Stimulated activated CD4-positive, alpha-beta T cell treated with anti-CD3 and anti-CD28 coated beads, Interleukin-4, amount 100 ng/mL, for 24 hours (primary cell): ENCODE measurements at places on chromosomes 5 and 9.
A peak's percentile ranks its signal among the peaks of the same experiment; 100 is the strongest.

DNA sequence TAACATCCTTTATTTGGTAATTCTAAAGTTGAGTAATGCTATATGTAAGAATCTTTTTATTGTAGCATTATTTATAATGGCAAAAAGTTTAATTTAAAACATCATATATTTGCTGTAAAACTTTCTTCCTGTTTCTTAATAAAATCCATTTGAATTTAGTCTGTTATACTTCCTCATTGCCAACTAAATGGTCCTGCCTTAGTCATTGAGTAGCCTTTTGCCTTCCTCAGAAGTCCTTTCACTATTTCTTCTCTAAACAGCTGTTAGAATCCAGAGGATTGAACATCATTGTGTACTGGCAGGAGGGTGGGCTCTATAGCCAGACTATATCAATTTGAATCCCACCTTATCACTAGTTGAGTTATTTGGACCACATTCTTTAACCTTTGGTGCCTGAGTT is 11.0 kb downstream of the SLC44A1 start:
- DNase-seq: no peak

- DNase-seq: no peak
These were observed 169.4 kb upstream of the CCNH start for GRCh38 chr5:87582149-87582548.

DNA sequence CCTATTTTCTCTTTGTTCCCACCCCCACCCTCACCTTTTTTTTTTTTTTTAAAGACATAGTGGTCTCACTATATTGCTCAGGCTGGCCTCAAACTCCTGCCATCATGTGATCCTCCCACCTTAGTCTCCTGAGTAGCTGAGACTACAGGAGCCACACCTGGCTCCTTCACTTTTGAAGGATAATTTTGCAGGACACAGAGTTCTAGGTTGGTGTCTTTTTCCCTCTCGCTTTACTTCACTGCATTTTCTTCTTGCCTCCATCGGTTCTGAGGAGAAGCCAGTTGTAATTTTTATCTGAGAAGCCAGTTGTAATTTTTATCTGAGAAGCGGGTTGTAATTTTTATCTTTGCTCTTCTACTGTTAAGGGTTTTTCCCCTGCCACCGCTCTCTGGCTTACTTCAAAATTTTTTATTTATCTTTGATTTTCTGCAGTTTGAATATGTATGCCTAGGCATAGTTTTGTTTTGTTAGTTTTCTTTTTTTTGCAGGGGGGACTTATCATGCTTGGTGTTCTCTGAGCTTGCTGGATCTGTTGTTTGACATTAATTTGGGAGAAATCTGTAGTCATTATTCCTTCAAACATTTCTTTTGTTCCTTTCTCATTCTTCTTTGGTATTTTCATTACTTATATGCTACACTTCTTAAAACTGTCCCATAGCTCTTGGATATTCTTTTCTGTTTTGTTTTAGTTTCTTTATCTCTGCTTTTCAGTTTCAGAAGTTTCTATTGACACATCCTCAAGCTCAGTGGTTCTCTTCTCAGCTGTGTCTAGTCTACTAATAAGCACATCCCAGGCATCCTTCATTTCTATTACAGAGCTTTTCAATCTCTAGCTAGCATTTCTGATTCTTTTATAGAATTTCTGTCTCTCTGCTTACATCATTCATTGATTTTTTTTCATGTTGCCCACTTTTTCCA is 148.2 kb upstream of the CHD1 start:
- DNase-seq: no peak

- DNase-seq: no peak
These were observed 24.8 kb downstream of the FLT4 start for GRCh38 chr5:180624587-180624986.

GRCh38 chr5:160375166-160375565 is 4.7 kb upstream of the C1QTNF2 start:
- DNase-seq: no peak

GRCh38 chr9:136197084-136197875 is 7.6 kb downstream of the LHX3 start:
- no peak for DNase-seq

GRCh38 chr5:126094991-126095390 is 328.2 kb upstream of the GRAMD2B start:
- no peak for DNase-seq

- DNase-seq: peak; percentile 7
These were observed 47.8 kb downstream of the ERGIC1 start for GRCh38 chr5:172881691-172882370.

DNA sequence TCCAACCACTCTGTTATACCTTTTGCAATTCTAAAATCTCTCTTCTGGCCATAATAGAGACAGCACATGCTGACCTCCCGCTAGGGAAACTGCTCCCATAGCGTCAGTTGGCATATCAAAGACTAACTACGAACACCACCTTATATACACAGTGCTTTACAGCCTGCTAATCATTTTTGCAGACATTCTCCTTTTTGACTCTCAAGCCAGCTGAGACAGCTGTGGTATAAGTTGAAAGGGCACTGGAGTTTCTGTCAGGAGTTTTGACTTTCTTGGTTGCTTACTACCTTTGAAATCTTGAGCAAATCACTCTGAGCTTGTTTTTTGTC is 160.2 kb upstream of the TBCA start:
- no peak for DNase-seq

- no peak for DNase-seq
These were observed 145.2 kb downstream of the SLC25A46 start for GRCh38 chr5:110884005-110884404.

- no peak for DNase-seq
These were observed 1.1 kb downstream of the PALM2AKAP2 start for GRCh38 chr9:109781086-109781485.

DNA sequence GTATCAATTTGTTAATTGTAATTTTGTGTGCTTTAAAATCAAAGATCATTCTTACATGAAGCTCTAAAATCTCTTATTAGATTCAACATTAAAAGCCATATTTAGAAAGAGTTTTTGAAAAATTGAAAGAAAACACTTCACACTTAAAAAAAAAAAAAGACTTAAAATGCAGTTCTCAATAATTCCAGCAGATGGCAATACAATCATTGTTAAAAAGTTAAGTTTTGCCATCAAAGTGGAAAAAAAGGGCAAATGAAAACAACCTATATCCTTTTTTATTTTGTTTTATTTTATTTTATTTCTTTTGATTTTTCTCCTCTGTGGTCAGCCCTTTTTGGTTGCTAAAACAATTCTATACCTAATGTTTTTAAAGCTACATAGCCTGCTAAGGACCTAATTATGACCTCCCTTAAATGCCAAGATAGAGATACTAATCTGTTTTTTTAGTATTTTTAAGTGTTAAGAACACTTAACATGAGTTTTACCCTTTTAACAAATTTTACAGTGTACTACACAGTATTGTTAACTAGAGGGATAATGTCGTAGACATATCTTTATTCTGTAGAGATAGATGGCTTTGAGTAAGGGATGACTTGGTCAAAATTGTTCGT is 154.2 kb upstream of the DAB2 start:
- DNase-seq: no peak

GRCh38 chr5:163498886-163499285 is 6.5 kb upstream of the MAT2B start:
- no peak for DNase-seq

DNA sequence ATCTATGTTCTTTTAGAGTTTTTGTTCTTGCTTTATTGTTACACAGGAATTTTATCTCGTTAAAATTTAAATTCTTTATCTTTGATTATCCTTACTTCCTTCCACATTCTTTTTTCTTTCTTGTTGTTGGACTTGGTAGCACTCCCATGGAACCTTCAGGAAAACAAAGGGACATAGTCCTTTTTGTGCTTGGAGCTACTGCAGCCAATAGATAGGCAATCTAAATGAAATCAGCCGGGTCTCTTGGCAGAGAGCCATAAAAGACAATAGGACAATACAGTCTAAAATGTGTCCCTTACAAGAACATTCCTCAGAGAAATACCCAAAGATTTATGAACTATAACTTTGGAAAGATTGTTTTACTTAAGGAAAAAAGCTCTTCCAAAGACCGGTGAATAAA is 548.1 kb upstream of the C9orf72 start:
- no peak for DNase-seq

GRCh38 chr5:174307031-174307408 is 261.5 kb downstream of the NSG2 start:
- no peak for DNase-seq

- no peak for DNase-seq
These were observed 14.8 kb downstream of the RASEF start for GRCh38 chr9:83047839-83048775.

DNA sequence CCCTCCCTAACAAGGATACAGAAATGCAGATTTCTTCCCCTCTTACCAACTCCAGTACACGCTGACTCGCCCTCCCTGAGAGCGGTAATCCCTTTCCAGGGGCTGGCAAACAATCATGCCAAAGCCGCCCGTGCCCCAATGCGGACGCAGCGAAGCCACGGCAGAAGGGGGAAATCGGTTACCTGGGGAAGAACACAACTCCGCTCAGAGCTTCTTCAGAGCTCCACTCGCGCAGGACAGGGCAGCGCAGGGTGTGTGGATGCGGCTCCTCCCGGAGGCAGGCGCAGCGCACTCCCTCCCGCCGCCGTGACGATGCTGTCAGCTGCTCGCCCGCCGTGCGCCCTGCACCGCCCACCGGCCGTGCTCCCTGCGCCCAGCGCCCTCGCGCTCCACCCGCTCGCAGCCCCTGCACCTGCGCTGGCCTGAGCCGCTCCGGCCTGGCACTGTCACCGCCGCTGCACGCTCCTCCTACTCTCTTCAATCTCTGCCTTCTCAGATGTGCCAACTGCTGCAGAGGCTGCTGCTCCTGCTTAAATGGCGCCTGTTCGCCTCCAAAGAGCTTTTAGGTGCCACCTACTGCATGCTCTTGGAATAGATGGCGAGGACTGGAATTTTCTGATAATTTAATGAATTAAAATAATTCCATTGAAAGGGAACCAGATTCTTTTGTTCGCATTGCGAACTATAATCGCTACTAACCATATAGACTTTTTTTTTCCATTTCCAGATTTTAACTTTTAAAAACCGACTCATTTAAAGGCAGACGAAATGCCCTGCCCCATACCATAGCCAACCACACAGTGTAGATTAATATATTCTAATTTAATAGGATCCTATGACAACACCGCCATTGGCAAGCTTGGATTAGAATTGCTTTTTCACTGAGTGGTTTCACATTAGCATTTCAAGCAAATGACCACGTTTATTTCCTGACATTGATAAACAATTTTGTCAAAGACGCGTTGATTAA is at the start of gene DIRAS2:
Gene DIRAS2 (minus strand): TSS at position 255 of the 970 bp plus-strand sequence. CDS start 28,997 bp downstream, outside the sequence.
- DNase-seq: no peak

DNA sequence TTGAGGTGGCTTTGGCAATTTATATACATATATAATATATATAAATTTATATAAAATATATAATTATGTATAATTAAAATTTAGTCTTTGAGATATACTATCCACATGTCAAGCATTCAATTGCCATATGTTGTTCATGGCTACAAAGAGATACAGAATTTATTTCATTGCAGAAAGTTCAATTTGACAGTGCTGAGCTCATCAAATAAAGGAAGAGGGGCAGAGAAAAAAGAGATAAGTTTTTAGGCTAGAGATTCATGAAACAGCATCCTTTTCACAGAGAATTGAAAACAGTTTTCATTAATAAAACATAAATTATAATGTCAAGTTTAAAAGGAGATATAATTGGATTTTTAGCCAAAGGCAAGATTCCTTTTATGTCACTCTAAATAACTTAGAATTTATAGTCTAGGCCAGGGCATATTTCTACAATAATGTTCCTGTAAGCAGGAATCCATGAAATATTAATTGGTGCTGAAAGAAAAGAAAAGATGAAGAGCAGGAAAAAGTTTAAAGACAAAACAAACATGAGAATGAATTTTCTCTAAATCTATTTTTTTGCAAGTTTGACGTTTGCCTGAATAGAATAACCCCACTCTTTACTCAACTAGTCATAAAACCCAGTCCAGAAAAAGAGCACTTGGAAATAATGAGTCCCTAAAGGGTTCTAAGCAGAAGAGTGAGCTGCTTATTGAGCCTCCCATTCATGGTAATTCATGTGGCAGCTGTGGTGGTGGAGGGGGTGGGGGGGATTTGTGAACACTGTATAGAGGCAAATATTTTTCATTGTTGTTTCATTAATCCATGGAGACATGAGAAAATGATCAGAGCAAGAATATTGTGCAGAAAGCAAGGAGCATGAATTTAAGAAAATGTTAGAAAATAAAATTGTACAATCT is 1279.5 kb downstream of the CDH12 start:
- DNase-seq: no peak

GRCh38 chr9:89422151-89422975 is 75.5 kb downstream of the SEMA4D start:
- peak; percentile 75 for DNase-seq

DNA sequence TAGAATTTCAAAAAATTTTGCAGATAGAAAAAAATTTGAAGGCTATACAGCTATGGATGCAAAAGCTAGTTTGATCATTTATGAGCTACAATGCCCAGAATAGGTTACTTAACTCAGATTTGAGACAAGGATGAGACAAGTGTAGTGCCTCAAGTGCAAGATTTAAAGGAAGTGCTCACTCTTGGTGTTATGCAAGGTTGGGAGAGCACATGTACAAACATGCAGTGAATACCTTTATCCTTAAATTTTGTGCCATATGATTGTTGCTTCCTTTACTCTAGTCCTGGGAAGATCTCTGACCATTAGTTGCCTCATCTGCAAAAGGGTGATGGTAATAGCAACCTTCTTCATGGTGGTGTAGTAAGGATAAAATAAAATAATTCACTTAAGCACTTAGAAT is 31.7 kb upstream of the PPP2R2B start:
- no peak for DNase-seq

GRCh38 chr9:92722386-92723298 is 42.0 kb downstream of the BICD2 start:
- no peak for DNase-seq

GRCh38 chr5:56479696-56480077 is 246.6 kb upstream of the ANKRD55 start:
- no peak for DNase-seq

- peak; percentile 78 for DNase-seq
These were observed 32.1 kb downstream of the PTPA start for GRCh38 chr9:129143031-129143927.

- no peak for DNase-seq
These were observed 174.8 kb downstream of the ACTL7B start for GRCh38 chr9:108680946-108681345.

GRCh38 chr9:113395000-113395861 is 5.9 kb downstream of the ALAD start:
- DNase-seq: no peak

GRCh38 chr9:123739387-123739786 is 190.5 kb downstream of the DENND1A start:
- no peak for DNase-seq

DNA sequence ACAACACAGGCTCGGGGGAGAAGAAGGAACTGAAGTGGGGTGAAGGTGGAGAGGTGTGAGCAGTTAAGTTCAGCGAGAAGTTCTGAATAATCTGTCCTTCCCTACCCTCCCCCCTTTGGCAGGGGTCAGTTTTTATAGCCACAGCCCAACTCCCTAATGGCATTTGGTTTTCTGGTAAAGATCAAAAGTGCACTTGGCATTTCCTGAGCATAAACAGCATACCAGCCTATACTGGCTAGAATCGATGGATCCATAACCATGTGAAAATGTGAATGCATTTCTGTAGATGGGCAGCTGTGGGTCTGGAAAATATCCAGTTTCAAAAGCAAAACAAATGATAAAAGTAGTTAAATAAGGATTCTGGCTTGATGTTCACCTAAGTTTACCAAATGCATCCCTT is 410.9 kb downstream of the PLK2 start:
- DNase-seq: no peak

- no peak for DNase-seq
These were observed 23.0 kb downstream of the KIAA0825 start for GRCh38 chr5:94595281-94595840.
